ENCODE measurements at places on chromosomes 11 and 22.

GRCh38 chr22:32775957-32776356, 25.5 kb upstream of the TIMP3 start:
- no peak for DNase-seq

- peak; percentile 93 for DNase-seq
Measured at GRCh38 chr11:128052912-128053641, 534.3 kb downstream of the ETS1 start.

DNA sequence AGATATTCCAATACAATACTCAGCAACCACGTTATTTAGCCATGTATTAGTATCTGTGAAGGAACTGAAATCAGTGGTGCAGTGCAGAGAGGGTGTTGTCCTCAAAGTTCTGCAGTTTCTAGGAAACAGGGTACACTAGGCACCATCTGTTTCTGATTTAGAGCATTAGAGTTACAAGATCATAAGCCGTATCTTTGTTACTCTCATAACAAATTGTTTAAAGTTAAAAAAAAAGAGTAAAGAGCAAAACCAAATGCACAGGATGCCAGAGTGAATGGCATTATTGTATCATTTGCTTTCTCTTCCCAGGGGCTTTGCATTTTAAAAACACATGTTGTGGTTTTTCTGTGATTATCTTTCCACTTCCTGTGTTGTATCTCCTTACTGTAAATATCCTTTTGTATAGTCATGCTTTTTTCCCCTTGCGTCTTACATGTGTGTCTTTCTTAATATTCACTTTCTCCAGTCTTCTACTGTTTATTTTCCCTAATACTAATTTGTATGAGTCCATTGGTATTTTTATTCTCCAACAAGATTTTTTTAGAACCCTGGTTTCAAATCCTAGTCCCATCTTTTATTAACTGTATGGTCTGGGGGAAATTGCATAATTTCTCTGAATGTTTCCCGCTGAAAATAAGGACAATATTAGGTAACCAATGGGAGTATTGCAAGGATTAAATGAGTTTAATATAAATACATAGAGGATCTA, 15.2 kb upstream of the NUP160 start:
- peak; percentile 73 for DNase-seq

DNA sequence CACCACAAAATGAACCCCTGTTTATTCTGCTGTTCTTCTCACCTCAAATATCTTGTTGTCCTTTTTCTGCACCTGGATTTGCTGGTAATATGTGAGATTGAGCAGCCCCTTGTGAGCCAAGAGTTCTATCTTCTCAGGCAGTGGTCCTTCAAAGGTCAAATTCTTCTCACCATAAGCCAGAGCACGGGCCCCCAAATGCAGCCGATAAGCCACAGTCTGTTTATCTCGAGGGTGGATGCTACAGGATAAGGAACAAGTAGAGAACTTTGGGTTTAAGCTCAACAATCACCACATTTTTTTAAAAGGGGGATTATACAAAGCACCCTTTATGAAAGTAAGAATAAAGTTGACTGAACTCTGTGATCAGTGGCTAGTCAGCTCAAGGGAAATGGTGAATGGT, 15.8 kb downstream of the TBRG1 start:
- DNase-seq: no peak

- DNase-seq: no peak
Measured at GRCh38 chr11:28878025-28878424, 769.8 kb downstream of the METTL15 start.

DNA sequence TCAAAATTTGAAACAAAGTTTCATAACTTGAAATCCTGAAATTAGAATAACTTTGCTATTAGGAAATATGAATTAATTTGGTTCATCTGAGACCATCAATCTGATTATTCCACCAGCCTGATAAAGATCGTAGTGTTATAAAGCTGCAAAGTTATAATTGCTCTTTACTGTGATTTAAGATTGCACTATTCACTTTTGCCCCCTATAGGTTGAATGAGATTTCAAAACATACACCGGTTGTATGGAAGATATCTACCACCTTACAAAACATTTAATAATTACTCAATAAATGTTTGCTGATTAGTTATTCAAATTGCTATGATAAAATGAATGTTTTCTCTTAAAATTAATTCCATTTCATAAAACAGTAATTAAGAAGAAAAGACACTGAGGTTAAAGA, 26.1 kb downstream of the APIP start:
- DNase-seq: no peak

DNA sequence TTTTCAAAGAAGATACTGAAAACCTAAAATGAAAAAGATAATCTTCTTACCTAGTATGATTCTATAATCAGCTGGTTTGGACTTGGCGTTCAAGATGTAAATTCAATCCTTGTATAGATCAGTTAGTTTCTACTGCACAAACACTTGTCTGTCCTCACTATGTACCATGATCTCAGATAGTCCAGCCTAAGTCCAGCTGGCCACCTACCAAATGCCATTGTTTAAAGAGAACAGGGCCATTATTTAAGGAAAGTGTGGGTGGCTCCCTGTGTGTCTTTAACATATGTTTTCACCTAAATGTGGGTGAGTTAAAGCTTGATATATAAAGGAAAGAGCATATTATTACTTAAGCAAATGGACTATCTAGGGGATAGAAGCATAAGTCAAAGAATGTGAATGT, 38.6 kb downstream of the BLID start:
- DNase-seq: no peak

- peak; percentile 95 for DNase-seq
Measured at GRCh38 chr22:33380789-33381530, 322.8 kb upstream of the SYN3 start.

DNA sequence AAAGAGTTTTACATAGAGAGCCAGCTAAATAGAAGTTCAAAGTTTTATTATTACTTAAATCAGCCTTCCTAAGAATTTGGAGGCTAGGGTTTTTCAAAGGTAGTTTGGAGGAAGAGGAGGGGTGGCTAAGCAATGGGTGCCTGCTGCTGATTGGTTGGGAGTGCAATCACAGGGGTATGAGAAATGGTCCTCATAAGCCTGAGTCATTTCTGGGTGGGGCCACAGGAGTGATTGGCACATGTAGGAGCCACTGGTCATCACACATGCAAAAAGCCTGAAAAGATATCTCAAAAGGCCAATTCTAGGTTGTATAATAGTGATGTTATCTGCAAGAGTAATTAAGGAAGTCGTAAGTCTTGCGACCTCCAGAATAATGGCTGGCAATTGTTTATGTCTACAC, 12.9 kb downstream of the OR51L1 start:
- DNase-seq: peak; percentile 2

DNA sequence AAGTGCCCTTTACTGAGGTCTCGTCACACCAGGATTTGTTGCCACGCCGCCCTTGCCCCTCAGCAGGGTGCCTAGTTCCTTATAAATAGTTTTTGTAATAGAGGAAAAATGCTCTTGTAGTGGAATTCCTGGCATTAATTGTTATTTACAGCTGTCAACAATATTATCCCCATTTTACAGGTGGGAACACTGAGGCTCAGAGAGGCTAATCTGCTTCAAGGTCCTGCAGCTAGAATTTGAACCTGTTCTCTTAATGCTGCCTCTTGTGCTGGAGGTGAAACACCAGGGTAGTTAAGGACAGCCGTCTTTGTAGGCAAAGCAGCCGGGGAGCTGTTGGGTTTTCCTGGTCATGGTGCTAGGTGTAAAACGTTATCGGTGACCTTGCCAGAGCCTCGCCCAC, 100.8 kb upstream of the ASPHD2 start:
- no peak for DNase-seq
